ENCODE measurements at places on chromosomes 13 and 19.
A peak's percentile ranks its signal among the peaks of the same experiment; 100 is the strongest.

GRCh38 chr19:789701-790060 is 7.6 kb upstream of the PTBP1 start:
- ATAC-seq = no peak

DNA sequence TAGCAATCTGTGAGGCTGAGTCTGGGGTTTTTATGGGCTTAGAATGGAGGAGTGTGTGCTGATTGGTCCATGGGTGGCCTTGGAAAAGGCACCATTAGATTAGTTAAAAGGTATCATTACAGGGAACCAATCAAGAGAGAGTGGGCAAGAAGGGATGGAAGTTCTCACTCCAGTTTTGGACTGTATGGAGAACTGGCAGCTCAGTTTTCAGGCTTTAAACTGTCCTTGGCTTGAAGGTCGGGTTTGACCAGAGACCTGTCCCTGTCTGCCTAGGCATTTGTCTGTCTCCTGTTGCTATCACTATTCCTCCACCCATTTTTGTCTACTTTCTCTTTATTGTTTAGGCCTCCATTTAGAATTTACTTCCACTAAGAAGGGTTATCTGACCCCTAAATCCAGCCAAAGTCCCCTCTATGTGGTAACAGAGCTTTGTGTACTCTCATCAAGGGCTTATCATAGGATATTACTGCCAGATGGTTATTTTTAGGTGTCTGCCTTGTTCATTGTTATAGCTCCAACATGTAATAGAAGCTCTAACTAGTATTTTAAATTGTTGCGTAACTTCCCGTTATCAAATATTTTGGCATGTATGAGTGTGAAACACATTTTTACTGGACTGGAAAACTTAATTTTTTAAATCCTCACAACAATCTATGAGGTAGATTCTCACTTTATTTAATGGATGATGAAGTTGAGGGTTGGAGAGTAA is 133.3 kb upstream of the SLC10A2 start:
- no peak for ATAC-seq

- no peak for ATAC-seq
Observed at GRCh38 chr13:35784286-35784951, 307.9 kb upstream of the MAB21L1 start.

- 0 out of 3 replicates have a peak, but pooled peaks have one; percentile 37 for ATAC-seq
Observed at GRCh38 chr13:96003304-96003703, 49.9 kb downstream of the UGGT2 start.

GRCh38 chr19:45218426-45218825 is 26.8 kb downstream of the EXOC3L2 start:
- ATAC-seq = no peak

- no peak for ATAC-seq
Observed at GRCh38 chr13:99208185-99208584, 7.5 kb downstream of the UBAC2 start.

DNA sequence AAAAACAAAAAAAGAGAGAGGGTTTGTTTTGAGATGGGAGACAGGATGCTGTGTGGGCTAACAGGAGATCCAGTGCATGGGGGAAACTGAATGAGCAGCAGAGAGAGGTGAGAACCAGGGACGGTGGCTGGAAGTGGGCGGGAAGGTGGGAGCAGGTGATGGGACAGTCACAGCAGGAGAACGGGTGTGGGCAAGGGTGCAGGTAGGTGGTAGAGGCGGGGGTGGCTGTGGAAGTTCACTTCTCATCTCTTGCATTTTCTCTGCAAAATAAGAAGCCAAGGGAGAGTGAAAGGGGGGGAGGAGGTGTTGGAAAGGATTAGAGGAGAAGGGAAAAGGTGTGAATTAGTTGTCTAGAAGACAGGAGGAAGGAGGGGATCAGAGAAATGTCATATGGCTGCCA is 21.9 kb downstream of the FBXO17 start:
- no peak for ATAC-seq

GRCh38 chr13:91785431-91786119 is 387.2 kb downstream of the GPC5 start:
- ATAC-seq = peak; percentile 40

- no peak for ATAC-seq
Observed at GRCh38 chr19:31943191-31943661, 402.2 kb upstream of the ZNF507 start.

DNA sequence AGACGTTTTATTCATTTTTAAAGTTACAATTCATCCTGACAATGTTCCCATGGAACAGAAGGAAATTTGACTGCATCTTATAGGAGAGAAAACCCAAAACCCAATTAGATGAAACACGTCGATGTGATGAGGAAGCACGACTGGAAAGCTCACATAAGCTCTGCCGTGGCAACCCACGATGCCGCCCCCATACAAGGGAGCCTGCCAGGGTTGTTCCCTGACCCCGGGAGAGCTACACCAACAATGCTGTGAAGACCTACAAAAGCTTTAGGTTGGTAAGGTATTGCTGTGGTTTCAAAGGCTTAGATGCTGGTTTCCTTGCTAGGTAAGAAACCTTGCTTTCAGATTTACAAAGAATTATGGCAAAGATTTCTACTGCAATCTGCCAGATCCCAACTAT is 393.1 kb downstream of the KLF12 start:
- no peak for ATAC-seq

DNA sequence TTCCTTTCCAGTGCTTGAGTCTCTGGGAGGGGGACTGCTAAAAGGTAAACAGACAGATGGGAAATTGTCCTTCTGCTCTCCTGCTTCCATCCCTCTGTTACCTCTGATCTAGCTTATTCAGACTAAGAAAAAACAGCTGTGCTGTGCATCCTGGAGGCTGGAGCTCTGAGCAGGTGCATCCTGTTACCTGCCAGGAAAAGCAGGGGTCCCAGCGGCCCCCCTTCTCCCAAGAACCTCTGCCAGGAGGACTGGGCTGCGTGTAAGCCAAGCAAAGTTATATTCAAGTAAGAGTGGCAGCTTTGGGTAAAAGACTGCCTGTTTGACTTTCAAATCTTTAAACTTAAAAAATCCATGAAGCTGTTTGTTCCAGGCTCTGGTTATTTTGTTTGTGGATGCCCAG is 75.1 kb downstream of the C13orf42 start:
- ATAC-seq = no peak

- no peak for ATAC-seq
Observed at GRCh38 chr19:51600940-51601580, 29.1 kb downstream of the SIGLEC5 start.

DNA sequence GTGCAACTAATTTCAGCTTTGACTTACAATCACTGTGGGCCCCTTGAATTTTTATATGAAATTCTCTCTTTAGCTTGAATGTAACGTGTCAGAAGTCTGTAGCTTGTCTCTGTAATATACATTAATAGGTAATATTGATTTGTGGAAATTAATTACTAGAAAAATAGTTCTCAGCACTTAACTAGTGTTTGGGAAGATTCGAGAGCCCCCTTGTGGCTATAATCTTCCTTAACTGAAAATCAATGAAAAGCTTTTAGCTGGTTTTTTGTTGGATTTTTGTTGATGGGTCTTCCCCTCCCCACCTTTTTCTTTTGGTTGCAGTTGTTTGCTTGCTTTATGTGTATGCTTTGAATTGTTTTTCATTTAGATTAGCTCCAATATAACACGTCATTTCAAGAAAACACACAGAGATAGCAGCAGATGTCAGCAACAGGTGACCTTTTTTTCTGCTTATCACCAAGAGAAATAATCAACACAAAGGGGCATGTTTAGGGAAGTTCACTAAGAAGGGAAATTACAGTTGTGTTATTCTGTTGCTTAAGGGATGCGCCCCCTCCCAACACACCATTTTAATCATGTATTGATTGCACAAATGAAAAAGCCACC is 176.8 kb downstream of the OXGR1 start:
- no peak for ATAC-seq

- peak; percentile 92 for ATAC-seq
Observed at GRCh38 chr19:19342086-19343015, 21.7 kb downstream of the MAU2 start.

DNA sequence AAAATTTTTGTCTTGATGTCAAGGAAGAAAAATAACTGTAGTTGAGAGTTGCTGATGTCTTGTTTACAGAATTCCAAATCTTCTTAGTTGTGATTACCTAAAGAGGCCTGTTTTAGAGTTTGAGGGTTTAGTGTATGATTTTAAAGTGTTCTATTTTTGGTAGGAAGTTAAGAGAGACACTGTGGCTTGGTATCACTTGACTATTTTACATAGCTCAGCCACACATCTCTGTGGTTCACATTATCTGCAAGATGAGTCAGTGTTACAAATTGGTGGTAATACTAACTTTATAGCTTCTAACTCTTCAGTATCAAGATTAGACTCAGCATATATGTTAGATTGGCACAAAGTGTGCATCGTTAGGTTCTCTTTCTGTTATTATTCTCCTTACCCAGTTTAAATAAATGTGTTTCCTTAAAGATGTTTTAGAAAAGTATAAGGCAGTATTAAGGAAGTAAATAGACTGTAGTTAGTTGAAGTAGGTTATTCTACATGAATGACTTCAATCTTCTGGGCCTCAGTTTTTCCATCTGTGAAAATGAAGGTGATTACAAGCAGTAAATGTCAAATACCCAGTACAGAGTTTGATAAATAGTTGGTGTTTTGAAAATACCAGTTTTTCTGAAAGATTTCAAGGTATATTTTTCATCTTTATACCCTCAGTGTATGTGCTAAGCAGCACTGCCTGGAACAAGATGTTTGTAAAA is 33.4 kb downstream of the COG6 start:
- ATAC-seq = no peak

DNA sequence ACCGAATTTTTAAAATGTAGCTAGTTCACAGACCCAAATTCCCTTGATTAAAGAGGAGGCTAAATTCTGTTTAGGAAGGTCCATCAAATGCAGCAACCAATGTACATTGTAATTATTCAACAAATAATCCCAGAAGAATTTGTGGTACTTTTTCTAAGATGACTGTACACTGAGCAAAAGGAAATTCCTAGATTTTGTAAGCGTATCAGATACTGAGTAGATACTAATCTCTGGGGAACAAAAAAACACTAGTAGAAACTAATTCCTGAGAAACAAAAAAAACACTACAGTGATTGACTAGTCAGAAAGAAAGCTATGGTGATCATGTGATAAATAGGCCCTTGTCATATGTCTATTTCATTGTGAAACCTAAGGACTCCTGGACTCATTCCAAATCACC is 246.1 kb downstream of the PCDH17 start:
- ATAC-seq = no peak

DNA sequence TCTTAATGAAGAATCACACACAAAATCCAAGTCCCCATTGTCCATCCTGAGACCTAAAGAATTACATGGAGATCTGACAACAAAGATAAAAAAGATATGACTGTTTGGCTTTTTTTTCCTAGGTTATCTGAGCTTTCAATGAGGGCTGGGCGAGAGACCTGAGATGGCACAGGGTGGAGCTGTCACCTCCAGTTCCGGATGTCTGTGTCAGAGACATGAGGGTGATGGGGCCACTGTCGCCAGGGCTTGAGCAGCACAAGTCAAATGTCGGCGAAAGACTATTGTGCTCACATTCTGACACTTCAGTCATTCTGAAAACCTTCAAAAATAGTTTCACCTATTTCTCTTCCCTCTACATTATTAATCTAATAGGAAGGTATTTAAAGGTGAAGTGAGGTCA is 65.7 kb downstream of the SLC7A1 start:
- no peak for ATAC-seq

- no peak for ATAC-seq
Observed at GRCh38 chr13:63377986-63378385, 1962.3 kb upstream of the PCDH20 start.

DNA sequence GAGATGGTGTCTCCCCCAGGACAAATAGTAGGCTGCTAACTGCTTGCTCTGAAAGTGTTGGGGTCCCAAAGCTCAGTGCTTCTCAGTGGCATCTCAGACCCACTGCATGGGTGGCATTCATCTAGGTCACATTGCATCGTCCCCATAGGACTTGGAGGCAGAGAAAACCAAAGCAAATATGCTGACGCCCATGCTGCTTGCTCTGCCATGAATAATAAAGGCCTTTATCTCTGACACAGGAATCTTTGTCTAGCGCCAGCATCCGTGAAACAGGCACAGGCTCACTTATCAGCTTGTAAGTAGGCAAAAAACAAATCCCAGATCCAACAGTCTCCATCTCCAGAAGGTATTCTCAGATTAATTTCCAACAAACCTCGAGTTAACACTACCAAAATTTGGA is 18.9 kb upstream of the IPO5 start:
- ATAC-seq = no peak

GRCh38 chr13:75440100-75440499 is 41.9 kb downstream of the TBC1D4 start:
- no peak for ATAC-seq

- ATAC-seq = no peak
Observed at GRCh38 chr13:74662905-74663304, 528.7 kb upstream of the KLF12 start.

DNA sequence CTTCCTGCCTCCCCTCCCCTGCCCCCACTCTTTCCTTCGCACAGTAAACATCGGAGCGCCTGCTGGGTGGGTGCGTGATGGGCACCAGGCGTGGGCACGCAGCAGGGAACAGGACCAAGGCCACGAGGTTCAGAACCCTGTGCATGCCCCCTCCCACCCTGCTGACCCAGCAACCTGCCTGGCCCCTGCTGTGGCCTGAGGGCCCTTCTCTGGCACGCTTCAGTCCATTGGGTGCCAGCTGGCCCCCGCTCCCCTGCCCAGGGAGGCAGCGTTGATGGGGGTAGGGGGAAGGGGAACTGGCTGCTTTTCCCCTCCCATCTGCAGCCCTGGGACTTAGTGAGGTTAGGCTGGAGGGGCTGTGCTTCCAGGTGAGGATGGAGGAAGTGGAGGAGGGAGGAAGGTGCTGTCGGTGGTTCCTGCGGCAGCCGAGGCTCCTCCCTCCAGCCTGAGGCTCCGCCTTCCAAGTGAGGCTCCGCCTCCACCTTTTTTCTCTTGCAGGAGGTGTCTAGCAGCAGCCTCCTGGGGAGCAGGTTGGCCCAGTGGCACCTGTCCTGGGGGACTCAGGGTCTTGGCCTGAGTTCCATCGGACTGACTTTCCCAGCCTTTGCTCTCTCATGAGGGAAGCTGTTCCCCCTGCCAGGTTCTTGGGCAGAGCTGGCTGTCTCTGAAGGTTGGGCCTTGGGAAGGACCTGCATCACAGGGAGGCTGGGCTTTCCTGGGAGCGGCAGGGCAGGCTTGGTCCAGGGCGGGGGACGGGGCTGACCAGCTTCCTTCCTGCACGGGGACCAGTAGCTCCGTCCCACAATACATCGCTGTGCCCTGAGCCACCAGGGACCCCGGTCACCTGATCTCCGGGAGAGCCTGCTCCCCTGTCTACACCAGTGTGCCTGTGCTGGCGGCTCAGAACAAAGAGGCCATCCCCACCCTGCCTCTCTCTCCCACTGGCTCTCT is 7.3 kb downstream of the PIAS4 start:
- ATAC-seq = peak; percentile 27

DNA sequence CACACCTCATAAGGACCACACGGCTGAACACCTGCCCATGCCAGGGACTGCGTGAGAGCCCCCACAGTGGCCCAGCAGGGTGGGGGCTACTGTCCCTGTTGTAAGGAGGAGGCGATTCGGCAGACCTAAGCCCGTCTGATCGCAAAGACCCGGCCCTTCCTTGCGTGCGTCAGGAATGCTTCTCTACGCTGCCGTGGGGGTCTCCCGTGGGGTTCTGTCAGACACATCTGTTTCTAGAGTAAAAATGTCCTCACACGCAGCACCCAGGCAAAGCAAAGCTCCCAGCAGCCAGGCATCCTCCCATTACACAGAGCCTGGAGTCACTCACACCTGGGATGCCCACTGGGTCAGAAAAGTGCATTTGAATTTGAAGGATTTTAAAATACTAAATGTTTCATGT is 147.7 kb upstream of the SOX1 start:
- no peak for ATAC-seq

Measured in SK-N-SH treated with all-trans-retinoic acid at 6 μM for 48 hours (cell line).